Effector CD4-positive, alpha-beta T cell (primary cell): ENCODE measurements at places on chromosomes 3 and 15.
A peak's percentile ranks its signal among the peaks of the same experiment; 100 is the strongest.

GRCh38 chr3:189572249-189572648 lies 58.9 kb upstream of the TP63 start:
- DNase-seq: no peak

DNA sequence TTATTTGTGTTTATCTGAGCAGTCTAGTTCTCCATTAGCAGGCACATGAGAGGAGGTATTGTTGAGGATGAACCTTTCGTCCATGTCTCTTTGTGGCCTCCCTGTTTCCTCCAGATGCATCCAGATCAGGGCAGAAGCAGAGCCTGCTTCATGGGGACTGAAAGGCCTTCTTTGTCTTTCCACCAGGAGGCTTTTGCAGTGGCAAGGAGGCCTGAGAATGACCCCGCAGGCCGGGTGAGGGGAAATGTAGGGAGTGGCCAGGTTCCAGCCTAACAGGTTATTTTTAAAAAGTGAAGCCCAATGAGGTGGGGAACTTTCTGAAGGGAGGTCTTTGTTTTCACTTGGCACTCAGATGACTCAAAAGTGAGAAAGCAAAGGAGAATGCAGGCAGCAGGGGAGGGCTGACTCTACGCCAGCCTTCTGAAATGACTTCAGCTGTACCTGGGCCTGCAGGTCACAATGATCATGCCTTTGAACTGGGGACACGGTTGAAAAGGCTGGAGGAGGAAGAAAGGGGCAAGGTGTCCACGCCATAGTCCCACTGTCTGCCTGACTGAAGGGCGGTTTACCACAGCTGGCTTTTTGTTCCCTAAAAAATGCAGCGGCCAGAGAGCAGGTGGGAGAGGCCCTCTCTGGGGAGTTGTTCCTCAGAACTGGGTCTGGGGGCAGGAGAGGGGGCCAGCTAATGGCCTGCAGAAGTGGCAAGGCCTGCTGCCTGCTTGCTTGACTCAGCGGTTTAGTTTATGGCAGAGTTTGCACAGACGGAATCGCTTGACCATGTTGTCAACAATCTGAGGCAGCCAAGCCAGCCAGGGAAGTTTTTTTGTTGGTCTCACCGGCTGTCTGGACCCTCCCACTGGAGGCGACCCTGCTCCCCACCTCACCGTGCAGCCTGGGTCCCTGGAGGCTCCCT lies 28.7 kb downstream of the CMTM7 start:
- no peak for DNase-seq

- DNase-seq: peak; percentile 62
Observed at GRCh38 chr15:63436872-63437375, 55.3 kb upstream of the CA12 start.

DNA sequence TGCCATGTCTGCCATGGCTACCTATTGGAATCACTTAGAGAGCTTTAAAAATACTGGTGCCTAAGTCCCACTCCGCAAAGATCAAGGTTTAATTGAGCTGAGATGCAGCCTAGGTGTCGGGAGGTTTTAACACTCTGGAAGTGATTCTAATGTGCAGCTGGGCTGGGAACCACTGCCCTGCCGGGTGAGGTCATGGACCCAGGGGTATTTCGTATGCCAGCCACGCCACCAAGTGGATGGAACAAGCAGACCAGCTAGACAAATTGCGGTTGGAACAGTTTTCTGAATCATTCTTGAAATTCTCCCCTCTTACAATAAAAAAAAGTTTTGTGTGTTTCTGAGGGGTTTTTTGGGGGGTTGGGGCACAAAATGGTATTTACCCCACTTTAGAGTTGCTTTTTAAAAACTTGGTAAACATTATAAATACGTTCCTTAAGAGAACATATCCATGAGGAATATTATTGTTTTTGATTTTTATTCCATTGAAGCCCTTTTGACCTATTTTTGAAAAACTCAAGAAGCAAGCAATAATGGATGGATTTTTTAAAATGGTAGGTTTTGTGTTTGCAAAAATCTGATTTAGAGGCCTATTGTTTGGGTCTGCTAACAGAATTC lies 66.2 kb upstream of the CSTA start:
- DNase-seq: no peak

DNA sequence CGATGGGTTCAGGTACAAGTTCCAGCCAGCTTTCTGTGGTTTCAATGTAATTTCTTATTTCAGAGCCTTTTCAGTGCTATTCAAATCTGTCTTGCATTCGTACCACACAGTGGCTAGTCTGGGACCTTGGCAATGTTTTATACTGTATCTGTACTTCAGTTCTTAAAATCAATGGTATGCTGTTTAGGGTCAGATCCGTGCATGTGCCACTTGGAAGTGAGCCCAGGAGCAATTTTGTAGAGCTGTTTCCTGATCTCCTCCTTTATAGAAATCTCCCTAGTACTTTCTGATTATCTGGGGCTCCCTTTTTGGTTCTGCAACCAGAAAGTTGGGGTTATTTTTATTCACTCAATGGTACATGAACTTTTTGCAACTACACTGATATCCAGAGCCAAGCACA lies 59.5 kb upstream of the NDUFB4 start:
- no peak for DNase-seq

DNA sequence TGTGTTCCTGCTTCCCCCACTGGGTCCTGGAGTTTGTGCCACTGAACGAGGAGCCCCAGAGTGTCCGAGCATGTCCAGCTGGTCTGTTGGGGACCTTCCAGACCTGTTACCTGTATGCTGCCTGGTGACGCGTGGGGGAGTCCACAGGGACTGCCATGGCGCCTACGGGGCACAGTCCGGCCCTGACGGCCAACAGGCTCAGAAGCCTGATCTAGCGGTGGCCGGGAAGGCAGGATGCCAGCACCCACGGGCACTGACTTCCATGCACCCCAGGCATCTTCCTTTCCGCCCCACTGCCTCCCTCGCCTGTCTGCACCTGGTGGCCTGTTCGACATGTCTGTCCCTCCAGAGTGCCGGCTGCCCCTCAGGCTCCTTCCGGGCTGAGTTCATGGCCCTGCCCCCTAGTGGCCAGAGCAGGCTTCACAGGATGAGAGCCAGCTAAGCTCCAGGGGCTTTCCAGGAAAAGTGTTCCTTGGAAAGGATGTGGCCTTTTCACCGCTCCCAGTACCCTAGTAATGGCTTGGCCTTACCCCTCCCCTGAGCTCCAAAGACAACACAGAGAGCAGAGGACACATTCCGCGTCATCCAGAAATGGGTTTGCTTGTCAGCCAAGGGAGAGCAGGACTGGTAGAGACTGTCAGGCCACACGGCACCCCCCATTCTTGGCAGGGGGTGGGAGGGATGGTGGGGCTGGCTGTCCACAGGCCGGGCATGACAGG lies 35.7 kb downstream of the NGRN start:
- peak; percentile 55 for DNase-seq

GRCh38 chr3:49602877-49603411 lies 48.7 kb downstream of the BSN start:
- peak; percentile 41 for DNase-seq

DNA sequence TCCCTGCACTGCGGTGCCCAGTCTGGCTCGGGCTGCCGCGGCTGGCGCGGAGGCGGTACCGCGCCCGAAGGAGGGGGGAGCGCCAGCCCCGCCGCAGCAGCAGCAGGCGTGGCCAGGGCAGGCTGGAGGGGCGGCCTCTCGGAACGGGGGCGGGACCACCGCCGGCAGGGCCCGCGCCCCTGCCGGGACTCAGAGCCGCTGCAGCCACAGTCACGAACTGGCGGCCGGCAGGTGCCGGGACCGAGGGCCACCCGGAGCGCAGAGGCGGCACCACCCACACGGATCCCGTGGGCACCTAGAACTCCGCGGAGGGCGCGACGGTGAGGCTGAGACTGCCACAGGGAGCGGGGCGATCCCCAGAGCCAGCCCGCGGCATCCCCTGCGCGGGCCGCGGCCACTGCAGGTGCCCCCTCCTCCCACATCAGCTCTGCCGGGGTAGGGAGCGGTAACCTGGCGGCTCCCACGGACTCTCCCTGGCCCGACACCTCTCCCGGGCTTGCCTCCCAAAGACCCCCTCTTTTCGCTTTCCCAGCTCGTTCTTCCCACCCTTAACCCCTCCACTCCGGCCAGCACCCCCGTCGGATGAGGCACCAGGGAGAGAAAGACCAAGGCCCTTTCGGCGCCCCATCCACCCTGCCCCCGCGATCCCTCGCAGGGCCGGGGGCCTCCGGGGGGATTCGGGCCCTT lies at the start of gene VWA5B2:
Gene VWA5B2, plus strand, starts transcription at position 192 of the 687 bp plus-strand sequence. CDS start 944 bp downstream, outside the sequence.
- DNase-seq: peak; percentile 62

DNA sequence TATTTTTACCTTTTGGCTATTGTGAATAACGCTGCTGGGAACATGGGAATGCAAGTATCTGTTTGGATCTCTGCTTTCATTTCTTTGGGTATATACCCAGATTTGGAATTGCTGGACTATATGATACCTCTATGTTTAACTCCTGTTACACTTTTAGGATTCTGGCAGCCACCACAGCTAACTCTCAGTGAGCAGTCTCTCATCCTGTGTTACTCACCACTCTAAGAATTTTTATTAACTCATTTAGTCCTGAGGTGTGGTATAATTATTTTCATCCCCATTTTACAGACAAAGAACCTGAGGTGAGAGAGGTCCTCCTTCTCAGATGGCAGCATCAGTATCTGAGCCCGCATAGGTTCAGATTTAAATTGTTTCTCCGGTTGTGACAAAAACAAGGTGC lies 1.1 kb downstream of the SPATA12 start:
- no peak for DNase-seq

GRCh38 chr15:57343498-57343897 lies 32.8 kb upstream of the CGNL1 start:
- DNase-seq: no peak

DNA sequence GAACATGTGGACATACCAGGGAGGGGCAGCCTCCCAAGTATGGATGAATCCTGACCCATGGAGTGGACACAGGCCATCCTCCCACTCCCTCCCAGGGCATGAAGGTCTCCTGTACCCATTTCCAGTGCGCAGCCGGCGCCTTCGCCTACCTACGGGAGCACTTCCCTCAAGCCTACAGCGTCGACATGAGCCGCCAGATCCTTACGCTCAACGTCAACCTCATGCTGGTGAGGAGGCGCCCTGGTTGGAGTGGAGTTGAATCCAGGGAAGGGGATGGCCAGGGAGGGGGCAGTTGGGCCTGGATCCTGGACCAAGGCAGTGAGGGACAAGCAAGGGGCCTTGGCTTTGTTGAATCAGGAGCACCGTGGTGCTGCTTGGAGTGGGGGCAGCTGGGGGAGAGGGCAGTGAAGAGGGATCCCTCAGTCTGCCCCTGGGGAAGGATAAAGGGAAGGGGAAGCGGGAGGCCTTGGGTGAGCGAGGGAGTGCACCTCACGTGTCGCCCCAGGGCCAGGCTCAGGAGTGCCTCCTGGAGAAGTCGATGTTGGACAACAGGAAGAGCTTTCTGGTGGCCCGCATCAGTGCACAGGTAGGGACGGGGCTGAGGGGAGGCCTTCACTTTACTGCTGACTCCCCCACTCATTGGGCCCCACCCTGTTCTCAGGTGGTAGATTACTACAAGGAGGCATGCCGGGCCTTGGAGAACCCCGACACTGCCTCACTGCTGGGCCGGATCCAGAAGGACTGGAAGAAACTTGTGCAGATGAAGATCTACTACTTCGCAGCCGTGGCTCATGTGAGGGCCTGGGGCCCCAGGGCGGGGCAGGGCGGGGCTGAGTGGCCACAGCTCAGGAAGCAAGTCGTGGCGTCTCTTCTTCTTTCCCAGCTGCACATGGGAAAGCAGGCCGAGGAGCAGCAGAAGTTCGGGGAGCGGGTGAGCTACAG lies 25.3 kb downstream of the PTPN23 start:
- DNase-seq: no peak

DNA sequence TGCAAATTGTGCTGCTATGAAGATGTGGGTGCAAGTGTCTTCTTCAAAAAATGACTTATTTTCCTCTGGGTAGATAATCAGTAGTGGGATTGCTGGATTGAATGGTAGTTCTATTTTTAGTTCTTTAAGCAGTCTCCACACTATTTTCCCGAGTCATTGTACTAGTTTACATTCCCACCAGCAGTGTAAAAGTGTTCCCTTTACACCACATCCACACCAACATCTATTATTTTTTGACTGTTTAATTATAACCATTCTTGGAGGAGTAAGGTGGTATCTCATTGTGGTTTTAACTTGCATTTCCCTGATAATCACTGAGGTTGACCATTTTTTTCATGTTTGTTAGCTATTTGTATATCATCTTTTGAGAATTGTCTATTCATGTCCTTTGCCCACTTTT lies 19.7 kb upstream of the PSMD6 start:
- DNase-seq: no peak
